ENCODE measurements at places on chromosomes 13 and 19.

GRCh38 chr13:112770504-112770903 is 80.7 kb downstream of the ATP11A start:
- DNase-seq = no peak

- no peak for DNase-seq
Observed at GRCh38 chr13:59750860-59751259, 412.9 kb downstream of the DIAPH3 start.

- DNase-seq = no peak
Observed at GRCh38 chr13:43229506-43229905, 206.1 kb downstream of the DNAJC15 start.

DNA sequence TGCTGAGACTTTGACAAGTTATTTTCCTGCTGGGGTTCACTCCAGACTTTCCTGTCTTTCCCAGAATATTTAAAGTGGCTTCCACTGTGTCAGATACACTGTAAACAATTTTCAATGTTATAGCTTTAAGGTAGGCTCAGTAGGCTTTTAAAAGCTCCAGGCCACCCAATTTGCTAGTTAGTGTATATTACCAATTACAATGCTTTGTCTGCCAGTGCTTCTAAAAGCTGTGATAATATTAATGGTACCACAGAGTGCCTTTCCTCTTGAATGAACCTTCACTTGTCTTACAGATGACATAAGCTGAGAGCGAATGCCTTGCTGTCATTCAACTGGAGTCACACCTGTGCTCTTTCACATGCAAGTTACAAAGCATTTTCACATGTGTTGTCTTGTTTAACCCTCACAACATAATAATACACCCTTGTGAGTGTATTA is 239.7 kb upstream of the HTR2A start:
- no peak for DNase-seq

- no peak for DNase-seq
Observed at GRCh38 chr13:73290844-73291243, 232.0 kb downstream of the KLF5 start.

DNA sequence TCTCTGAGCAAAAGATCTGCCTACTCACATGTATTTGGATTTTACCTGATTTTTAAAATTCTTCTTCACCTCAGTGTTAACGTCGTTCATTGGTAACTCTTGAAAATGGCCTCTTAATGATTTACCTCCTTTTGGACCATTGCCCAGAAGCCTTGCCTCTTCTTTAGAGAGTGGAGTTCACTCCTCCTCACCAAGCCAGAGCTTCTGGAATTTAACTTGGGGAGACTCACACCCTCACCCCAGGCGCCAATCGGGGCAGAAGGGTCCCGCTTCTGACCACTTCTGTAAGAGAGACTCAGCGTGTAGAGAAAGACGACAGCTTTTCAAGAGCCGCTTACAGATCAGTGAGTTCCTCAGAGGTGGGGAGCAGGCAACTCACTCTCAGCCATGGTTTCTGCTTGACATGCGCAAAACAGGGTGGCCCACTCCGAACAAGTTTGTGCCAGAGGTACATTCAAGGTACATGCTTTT is 2.7 kb downstream of the PNMA8C start:
- no peak for DNase-seq

DNA sequence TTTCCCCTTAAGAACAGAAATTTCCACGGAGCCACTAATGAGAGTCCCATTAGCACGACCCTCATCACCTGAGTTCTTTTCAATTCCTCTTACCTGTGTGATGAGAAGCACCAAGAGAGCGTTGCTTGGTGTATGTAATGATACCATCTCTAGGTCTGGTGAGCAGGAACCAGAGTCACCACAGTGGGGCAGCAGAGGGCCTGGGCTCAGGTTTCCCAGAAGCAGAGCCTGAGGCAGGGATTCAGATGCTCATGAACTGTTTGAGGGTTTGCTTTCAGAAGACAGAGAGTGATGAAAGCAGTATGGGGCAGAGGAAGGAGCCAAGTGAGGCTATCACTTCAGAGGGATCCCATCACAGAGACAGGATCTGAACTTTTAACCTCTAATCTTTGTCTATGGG is 3.1 kb upstream of the PTPRH start:
- no peak for DNase-seq

DNA sequence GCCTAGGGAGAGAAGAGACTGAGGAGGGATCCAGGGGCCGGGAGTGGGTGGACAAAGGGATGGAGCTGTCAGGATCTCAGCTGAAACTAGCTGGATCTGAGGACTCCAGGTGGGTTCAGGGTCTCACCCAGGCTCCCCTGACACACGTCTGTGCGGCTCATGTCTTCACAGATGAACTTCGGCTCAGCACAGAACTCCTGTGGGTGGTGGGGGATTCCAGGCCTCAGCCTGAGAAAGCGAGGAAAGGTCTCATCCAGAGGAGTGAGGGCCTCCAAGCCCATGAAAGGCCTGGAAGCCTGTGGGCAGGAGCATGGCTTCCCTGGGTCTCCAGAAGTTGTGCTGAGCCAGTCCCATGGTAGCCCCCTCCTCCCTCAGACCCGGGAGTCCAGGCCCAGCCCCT is 1.4 kb downstream of the CAPN12 start:
- DNase-seq = no peak

DNA sequence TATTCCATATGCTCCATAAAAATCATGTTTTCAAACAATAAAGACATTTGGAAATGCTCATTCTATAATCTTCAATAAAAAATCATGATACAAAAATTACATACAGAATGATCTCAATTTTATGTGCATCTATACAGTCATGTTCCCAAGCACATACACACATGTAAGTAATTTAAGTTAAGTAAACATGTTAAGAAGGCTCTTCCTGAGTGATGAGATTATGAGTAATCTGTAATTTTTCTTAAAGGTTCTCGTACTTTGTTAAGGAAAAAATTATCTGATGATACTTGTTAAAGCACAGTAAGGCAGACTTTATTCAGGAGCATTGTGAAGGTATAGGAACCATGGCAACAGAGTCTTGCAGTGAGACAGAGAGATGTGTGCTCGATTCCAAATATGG is 30.0 kb upstream of the DLEU7 start:
- DNase-seq = no peak

DNA sequence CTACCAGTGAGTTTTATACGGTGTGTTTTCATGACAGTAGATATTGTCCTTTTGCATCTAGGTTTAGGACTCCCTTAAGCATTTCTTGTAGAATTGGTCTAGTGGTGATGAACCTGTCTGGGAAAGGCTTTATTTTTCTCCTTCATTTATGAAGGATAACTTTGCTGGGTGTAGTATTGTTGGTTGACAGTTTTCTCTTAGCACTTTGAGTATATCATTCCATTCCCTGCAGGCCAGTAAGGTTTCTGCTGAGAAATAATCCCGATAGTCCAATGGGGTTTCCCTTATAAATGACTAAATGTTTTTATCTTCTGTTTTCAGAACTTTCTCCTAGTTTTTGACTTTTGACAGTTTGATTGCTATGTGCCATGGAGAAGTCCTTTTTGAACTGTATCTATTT is 57.2 kb downstream of the DNAJC3 start:
- DNase-seq = no peak

- no peak for DNase-seq
Observed at GRCh38 chr13:21310220-21310619, 133.8 kb downstream of the MRPL57 start.

- no peak for DNase-seq
Observed at GRCh38 chr19:42683917-42684513, 56.3 kb downstream of the PSG3 start.

DNA sequence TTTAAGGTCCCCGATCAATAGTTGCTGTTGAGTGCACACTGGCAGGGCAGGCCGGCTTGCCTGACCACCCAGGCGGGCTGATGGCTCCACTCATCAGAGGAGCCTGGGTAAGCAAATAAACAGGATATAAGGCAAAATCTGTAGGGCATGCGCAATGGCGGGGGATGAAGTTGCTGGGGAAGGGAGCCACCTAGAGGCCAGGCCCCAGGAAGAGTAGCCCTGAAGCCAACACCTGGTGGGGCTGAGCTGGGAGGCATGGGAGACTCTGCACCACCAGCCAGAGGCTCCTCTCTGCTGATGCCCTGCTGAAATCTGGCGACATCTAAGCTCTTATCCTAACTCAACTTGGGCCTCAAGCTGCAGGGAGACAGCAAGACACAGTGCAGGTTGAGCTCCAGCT is 324.3 kb downstream of the ZNF536 start:
- no peak for DNase-seq

DNA sequence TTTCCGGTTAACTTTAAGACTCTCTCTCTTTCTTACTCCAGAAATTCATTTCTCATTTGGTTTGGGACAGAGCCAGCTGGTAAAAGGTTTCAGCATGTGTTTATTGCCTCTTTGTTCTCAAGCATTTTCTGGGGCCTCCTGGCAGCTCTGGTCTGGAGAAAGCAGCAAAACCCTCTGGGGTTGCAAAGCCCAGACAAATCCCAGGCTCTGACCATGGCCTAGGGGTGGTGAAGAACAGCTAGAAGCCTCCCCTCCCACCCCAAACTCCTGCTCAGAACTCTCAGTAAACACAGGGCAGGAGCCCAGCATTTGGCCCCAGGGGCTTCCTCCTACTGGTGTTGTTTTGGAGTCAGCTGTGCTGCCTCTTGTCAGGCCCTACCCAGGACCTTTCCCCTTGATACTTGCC is 124.2 kb upstream of the SERP2 start:
- no peak for DNase-seq

DNA sequence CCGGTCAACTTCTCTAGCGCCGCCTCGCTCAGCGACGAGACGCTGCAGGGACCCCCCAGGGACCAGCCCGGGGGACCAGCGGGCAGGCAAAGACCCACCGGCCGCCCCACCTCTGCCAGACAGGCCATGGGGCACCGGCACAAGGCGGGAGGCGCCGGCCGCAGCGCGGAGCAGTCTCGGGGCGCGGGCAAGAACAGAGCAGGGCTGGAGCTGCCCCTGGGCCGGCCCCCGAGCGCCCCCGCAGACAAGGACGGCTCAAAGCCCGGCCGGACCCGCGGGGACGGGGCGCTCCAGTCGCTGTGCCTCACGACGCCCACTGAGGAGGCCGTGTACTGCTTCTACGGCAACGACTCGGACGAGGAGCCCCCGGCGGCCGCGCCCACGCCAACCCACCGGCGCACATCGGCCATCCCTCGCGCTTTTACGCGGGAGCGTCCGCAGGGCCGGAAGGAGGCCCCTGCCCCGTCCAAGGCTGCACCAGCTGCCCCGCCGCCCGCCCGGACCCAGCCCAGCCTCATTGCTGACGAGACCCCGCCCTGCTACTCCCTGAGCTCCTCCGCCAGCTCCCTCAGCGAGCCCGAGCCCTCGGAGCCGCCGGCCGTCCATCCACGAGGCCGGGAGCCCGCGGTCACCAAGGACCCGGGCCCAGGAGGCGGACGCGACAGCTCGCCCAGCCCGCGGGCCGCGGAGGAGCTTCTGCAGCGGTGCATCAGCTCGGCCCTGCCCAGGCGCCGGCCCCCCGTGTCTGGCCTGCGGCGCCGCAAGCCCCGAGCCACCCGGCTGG is 11.3 kb downstream of the C19orf25 start:
- no peak for DNase-seq

DNA sequence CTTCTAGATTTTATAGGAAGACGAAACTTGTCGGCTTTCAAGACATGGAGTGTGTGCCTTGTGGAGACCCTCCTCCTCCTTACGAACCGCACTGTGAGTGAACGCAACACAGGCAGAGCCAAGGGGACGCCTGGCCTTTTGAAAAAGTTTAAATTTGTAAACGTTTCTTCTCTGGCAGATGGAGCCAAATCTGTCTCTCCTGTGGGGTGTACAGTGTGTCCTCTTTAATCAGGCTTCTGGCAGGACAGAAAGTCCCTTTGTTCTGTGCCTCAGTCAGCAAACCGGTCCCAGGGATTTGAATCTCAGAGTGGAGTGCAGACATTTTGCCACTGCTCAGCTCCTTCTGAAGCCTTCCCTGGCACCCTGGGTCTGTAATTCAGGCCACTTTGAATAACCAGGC is 56.5 kb downstream of the TNFRSF19 start:
- DNase-seq = no peak

DNA sequence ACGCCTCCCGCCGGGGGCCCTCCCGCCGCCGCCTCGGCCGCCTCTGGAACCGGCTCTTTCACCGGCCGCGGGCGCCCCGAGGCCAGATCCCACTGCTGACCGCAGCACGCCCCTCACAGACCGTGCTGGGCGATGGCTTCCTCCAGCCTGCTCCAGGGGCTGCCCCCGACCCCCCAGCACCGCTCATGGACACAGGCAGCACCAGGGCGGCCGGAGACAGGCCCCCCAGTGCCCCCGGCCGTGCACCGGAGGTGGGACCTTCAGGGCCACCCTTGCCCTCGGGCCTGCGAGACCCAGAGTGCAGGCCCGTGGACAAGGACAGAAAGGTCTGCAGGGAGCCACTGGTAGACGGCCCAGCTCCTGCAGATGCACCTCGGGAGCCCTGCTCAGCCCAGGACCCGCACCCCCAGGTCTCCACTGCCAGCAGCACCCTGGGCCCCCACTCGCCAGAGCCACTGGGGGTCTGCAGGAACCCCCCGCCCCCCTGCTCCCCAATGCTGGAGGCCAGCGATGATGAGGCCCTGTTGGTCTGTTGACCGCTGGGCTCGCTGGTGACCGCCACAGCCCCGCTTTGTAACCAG is 13.0 kb downstream of the LRP3 start:
- DNase-seq = no peak

DNA sequence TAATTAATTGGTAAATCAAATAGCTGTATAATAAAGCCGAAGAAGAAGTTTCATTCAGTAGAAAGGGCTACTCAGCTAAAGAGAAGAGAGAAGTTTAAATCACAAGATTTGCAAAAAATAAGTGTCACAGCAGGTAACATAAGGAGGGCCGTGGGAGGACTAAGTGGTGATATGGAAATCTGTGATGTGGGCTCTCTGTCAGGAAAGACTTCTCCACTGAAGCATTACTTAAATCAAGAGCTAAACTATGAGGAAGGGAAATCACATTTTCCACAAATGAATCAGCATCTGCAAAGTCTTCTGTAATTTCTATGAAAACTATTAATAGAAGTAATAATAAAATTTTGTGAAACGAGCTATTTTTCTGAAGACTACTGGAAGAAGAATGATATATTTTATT is 153.8 kb downstream of the PCDH9 start:
- DNase-seq = no peak

DNA sequence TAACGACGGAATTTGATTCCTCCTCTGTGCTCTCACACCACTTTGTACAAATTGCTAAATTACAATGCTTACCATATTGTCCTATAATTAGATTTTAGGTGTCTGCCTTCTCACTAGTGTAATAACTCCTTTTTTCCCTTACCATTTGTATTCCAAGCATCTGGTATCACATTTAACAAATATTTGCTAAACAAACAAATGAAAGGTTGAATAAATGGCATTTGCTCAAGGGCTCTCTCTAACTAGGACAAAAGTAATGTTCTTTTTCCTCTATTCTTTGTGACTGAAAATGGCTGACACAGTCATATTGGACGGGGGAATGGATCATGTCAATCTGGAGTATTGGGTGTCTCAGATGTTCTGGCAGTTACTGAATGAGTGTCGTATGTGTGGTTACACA is 99.7 kb downstream of the ENOX1 start:
- no peak for DNase-seq

DNA sequence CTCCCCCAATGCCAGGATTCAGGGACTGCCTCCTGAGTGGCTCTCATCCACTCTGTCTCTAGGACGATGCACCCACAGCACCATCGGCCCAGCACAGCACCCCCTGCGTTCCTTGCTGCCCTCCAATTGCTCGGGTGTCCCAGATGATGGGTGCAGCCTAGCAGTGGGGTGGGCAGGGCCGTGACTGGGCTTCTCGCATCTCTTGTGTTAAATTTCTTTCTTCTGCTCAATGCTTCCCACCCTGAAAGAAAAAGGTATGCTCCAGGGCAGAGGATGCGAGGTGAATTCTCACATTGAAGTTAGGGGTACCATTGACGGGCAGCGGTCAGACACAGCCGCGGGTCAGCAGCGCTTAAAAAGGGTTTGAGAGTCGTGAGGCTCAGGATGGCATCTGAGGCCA is 232.4 kb upstream of the SGCG start:
- DNase-seq = no peak
